Ovary (tissue), 10 donors: ENCODE measurements at places on chromosomes 3 and 15. TPM values are rescaled to one million over a fixed set of nuclear protein-coding genes. Genes with fewer than 3 reads are reported as not detected.

GRCh38 chr15:89749054-89749453 lies 2.0 kb downstream of the MESP1 start:
- H3K27me3 ChIP-seq = no peaks in the 10 kb centered on the region
- no peak overlapping the region for H3K4me3 ChIP-seq
- H3K27ac ChIP-seq = no peak overlapping the region
- H3K4me1 ChIP-seq = peaks cover 7% of the 10 kb centered on the region
- DNase-seq = no peak

GRCh38 chr15:63947228-63947627 lies 99.1 kb downstream of the DAPK2 start:
- DNase-seq = no peak
- H3K36me3 ChIP-seq = no peaks in the 10 kb centered on the region
- no peaks in the 10 kb centered on the region for H3K27me3 ChIP-seq

DNA sequence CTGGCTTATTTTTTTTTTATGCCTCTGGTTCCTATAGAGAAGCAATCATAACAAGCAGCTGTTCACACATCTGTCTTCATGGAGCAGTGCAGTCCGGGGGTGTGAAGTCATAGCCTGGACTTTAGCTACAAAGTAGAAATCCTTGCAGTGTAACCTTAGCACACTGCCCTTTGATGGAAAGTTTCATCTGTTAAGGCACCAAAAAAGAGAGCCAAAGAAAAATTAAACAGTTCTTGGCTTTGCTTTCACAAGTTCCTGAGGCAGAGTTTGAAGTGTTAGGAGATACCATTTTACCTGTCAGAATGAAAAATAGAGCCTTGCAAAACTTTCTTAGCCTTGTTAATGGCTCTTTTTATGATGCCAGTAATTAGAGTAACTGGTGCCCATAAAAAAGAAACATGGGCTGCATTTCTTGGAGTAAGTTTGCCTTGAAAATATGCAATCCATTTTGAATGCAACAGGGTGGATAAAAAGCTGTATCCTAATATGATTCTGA lies 84.1 kb downstream of the PIK3R4 start:
- DNase-seq = no peak
- H3K27ac ChIP-seq = no peak overlapping the region
- no peaks in the 10 kb centered on the region for H3K27me3 ChIP-seq
- H3K36me3 ChIP-seq = no peaks in the 10 kb centered on the region

DNA sequence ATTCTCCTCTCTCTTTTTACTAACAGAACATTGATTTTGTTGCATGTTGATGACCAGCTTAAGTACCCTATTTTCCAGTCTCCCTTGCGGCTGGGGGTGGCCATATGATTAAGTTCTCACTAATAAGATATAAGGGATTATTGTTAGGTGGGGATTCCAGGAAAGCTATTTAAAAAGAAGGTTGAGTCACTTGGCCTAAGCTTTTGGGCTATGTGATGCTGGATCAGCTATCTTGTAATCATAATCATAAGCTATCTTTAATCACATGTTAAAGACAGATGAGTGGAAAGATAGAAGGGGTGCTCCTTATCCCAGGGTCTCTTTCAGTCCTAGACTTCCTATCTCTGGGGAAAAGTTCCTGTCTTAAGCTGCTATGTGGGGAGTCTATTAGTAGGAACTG lies 59.9 kb downstream of the CGNL1 start:
- DNase-seq = no peak
- H3K36me3 ChIP-seq = no peaks in the 10 kb centered on the region
- peaks cover 7% of the 10 kb centered on the region for H3K4me1 ChIP-seq
- H3K27ac ChIP-seq = no peak overlapping the region
- H3K27me3 ChIP-seq = no peaks in the 10 kb centered on the region
- H3K4me3 ChIP-seq = no peak overlapping the region

DNA sequence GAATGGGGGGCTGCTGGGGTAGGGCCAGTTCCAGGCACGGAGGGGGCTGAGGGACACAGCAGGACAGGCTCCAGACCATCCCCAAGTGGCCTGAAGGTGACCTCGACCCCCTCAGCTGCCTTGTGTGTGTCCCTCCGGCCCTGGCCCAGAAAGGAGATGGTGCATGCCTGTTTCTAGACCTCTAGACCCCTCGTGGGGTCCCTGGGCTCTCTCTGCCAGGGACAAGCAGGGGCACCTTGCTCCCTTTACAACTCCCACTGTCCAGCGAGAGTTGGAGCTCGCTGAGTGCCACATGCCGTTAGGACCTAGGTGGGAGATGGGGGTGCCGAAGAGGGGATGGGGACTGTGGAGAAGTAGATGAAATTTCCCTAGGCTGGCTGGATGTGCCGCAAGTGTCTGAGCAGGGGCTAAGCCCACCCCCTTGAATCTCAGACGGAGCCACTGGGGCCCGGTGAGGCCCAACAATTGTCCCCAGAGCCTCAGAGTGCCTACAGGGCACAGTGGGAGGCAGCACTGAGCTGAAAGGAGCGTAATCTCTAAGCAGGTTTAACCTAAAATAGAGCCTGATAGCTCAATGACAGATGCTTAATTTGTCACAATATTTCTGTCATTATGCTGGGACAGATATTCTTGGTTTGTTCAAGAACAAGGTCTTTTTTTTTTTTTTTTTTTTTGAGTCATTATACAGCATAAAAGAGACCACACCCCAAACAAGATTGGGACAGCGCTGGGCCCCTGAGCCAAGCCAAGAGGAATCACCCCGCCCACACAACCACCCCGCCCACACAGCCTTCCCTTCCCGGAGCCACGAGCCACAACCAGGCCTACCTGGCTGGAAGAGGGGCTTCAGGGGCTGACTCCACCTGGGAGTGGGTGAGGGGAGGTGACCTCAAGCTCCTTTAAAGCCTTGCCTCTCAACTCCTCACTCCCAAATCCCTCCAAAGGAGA lies 23.6 kb upstream of the KLF13 start:
- H3K4me3 ChIP-seq = no peak overlapping the region
- H3K4me1 ChIP-seq = no peaks in the 10 kb centered on the region
- no peak for DNase-seq
- no peak overlapping the region for H3K27ac ChIP-seq

DNA sequence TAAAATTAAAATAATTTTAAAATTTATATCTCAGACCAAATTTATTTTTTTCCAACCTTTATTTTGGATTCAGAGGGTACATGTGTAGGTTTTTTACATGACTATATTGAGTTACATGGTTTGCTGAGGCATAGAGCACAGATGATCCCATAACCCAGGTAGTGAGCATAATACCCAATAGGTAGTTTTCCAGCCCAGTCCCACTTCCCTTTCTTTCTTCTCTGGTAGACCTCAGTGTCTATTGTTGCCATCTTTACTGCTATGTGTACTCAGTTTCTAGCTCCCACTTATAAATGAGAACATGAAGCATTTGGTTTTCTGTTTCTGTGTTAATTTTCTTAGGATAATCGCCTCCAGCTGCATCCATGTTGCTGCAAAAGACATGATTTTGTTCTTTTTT lies 338.1 kb downstream of the EFHB start:
- H3K36me3 ChIP-seq = no peaks in the 10 kb centered on the region
- DNase-seq = no peak
- no peaks in the 10 kb centered on the region for H3K4me1 ChIP-seq
- H3K4me3 ChIP-seq = no peak overlapping the region

DNA sequence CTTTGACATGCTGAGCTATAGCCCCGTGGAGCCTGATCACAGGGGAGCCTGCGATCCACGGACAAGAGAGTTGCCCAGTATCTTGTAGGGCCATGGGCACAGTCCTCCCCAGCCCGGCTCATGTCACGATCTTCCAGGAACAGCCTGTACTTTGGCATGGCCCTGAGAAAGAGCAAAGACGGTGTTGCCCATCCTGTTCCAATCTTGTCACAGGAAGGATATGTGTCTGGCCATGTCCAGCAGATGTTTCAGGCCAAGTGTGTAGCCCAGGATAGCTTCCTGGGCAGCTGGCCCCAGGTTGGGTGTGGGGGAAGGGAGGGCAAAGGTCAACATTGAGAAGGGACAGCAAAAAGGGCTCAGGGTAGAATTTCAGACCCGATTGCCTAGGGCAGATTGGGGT lies 17.0 kb upstream of the RPL29 start:
- H3K27ac ChIP-seq = no peak overlapping the region
- DNase-seq = no peak

GRCh38 chr15:71411538-71412482 lies 296.5 kb downstream of the THSD4 start:
- H3K4me3 ChIP-seq = no peak overlapping the region
- peaks cover 3% of the 10 kb centered on the region for H3K4me1 ChIP-seq
- no peaks in the 10 kb centered on the region for H3K27me3 ChIP-seq

- DNase-seq = no peak
- no peaks in the 10 kb centered on the region for H3K36me3 ChIP-seq
- no peak overlapping the region for H3K4me3 ChIP-seq
- H3K4me1 ChIP-seq = no peaks in the 10 kb centered on the region
Measured at GRCh38 chr3:161474741-161475140, 21.9 kb upstream of the OTOL1 start.

DNA sequence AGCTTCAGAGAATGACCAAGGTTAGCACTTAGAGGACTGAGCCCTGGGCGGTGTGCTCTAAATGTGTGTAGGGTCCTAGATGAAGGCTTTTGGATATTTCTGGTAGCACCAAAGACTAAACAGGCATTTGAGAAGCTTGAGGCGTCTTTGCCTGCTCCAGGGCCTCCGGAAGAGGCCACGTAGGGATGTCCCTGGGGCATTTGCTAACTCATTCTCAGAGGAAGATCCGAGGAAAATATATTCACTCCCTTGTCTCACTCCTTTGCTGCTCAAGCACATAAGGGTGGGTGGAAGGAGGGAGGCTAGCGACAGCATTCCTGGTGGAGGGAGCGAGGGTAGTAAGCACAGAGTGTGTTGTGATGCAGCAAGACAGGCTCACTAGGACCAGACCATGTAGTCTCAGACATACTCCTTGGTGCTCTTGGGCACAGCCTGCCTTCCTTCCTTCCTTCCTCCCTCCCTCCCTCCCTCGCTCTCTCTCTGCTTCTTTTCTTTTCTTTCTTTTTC lies 38.5 kb upstream of the XCR1 start:
- no peak overlapping the region for H3K4me3 ChIP-seq
- H3K27me3 ChIP-seq = no peaks in the 10 kb centered on the region
- DNase-seq = no peak
- H3K4me1 ChIP-seq = peaks cover 4% of the 10 kb centered on the region

DNA sequence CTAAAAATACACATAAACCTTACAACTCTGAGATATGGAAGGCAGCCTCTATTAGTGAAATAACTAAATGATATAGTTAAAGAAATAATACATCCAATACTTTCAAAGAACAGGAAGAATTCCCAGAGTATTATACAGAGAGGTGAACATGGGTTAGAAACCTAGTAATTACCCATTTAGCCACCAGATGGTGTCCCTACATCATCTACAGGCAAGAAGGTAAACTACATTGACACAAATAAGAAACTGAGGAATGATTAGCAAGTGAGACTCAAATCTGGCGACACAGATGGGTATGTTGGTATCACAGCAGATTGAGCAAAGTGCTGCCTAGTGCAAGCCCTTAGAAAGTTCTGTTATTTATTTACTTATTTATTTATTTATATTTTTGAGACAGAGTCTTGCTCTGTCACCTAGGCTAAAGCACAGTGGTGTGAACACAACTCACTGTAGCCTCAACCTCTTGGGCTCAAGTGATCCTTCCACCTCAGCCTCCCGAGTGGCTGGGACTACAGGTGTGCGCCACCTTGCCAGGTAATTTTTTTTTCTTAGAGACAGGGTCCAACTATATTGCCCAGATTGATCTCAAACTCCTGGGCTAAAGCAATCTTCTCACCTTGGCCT lies 28.2 kb downstream of the NEK4 start:
- no peaks in the 10 kb centered on the region for H3K27me3 ChIP-seq
- H3K27ac ChIP-seq = no peak overlapping the region
- H3K4me1 ChIP-seq = no peaks in the 10 kb centered on the region
- no peak for DNase-seq
- no peaks in the 10 kb centered on the region for H3K36me3 ChIP-seq

- no peaks in the 10 kb centered on the region for H3K27me3 ChIP-seq
- H3K4me1 ChIP-seq = peaks cover 7% of the 10 kb centered on the region
- no peak for DNase-seq
- no peaks in the 10 kb centered on the region for H3K36me3 ChIP-seq
Measured at GRCh38 chr3:195258449-195259153, 12.4 kb downstream of the XXYLT1 start.

- no peak overlapping the region for H3K4me3 ChIP-seq
- no peaks in the 10 kb centered on the region for H3K4me1 ChIP-seq
- H3K27ac ChIP-seq = no peak overlapping the region
Measured at GRCh38 chr3:145087038-145087437, 1073.9 kb downstream of the PLOD2 start.

GRCh38 chr3:32551087-32551486 lies 19.6 kb downstream of the DYNC1LI1 start:
- H3K36me3 ChIP-seq = no peaks in the 10 kb centered on the region
- no peak overlapping the region for H3K4me3 ChIP-seq
- H3K4me1 ChIP-seq = peaks cover 2% of the 10 kb centered on the region
- DNase-seq = no peak
- H3K27me3 ChIP-seq = no peaks in the 10 kb centered on the region
- no peak overlapping the region for H3K27ac ChIP-seq

DNA sequence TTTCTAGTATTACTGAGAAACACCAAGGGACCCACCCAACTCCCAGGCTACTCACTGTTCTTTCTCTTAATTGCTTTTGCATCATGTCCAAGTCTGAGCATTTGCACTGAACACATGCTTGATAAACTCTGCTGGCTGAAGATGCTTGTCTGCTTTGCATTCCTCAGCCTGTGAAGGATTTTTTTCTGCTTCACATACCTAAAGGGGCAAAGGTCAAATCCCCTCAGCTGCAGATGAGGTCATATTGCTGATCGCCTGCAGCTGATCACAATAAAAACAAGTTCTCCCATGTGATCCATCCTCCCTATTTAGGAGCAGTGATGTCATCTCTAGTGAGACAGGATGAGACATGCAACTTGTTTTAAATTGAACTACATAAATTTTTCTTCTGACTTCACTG lies 84.6 kb upstream of the DCBLD2 start:
- DNase-seq = no peak
- H3K4me3 ChIP-seq = no peak overlapping the region
- no peak overlapping the region for H3K27ac ChIP-seq
- peaks cover 4% of the 10 kb centered on the region for H3K4me1 ChIP-seq

CD47 gene
- 50.0 TPM for total RNA-seq

GMNC gene
- total RNA-seq = 1.2 TPM

SELENOK gene
- 61.2 TPM for total RNA-seq

TM4SF18 gene
- total RNA-seq = 2.4 TPM

MAP6D1 gene
- total RNA-seq = 3.1 TPM

ZNF717 gene
- 19.0 TPM for total RNA-seq
